ENCODE measurements at places on chromosomes 2 and 18. TPM values are rescaled to one million over a fixed set of nuclear protein-coding genes. Genes with fewer than 3 reads are reported as not detected.

DNA sequence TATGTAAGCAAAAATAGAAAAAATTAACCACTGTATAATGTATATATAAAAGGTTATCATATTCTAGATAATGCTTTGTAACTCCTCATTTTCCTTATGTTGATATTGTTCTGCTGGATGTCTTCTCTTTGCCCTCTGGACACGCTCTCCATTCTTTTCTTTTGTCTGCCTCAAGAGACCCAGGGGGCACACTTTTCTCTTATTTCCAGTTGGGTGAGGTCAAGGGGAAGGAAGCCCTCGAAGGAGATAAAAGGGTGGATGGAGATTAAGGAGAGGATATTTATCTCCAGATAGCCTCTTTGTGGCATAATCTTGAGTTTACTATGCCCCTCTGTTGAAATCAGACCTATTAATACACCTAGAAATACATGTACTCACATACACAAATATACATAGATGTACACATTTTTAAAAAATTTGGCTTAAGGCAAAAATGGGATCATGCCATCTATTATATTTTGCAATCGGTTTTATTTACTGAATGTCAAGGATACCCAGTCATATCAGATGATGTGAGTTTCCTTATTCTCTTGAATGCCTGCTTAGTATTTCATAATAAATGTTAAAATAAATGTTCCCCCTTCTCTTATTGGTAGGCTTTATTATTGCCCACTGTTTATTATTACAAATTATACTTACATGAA is 65.3 kb downstream of the LCLAT1 start:
- DNase-seq = no peak

DNA sequence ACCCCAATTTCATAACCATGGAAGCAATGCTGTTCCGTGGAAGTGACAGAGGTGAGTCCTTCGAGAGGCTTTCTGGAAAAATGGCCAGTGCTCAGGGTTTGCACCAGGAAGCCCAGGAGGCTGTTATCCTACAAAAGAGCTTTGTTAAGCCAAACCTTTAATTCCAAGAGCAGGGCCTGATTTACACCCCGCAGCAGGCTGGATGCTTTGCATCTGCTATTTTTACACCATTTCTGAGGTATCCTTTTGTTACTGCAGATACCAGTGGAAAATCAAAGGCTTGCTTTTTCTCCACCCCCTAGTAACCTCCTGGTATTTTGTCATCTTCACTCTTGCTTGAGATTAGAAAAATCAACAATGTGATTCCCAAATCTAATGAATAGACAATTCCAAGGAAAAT is 380.6 kb downstream of the SOX11 start:
- DNase-seq = no peak

- DNase-seq = no peak
Measured at GRCh38 chr2:78020491-78020890, 498.3 kb upstream of the LRRTM4 start.

DNA sequence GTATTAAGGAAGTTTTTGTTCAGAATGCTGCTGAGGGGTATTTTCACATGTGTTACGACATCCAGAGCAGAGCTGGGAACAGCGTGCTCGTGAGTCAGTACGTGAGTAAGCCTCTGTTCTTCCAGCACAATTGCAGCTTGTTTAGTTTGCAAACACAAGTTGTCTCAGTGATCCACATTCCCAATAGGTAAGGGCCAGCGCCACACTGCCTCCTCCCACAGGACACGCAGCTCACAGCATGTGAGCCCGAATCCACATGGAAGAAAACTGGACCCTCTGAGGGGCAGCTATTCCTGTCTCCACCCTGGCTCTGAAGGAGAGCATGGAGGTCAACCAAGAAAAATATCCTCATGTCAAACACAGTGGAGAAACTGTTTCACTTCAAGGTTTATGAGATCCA is 173.9 kb upstream of the PID1 start:
- DNase-seq = peak; percentile 94

DNA sequence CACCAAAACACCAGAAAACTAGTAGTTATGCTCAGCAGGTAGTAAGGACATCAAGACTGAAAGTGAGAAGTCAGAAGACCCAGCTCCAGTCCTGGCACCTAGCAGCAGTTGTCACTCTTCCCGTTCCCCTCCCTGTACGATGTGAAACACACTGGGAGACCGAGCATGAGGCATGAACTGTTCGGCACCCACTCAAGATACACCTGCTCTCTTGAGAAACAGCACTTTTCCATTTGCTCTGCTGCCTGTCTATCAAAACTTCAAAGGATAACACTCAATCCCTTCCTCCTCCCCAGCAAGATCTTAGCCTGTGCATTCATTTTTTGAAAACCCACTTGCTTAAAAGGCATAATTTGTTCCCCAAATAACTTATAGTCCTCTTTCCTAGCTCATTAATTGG is 123.9 kb downstream of the PLEKHM3 start:
- DNase-seq = no peak

The SERPINB3 gene
- total RNA-seq = not detected

The SAG gene
- total RNA-seq = not detected

DNA sequence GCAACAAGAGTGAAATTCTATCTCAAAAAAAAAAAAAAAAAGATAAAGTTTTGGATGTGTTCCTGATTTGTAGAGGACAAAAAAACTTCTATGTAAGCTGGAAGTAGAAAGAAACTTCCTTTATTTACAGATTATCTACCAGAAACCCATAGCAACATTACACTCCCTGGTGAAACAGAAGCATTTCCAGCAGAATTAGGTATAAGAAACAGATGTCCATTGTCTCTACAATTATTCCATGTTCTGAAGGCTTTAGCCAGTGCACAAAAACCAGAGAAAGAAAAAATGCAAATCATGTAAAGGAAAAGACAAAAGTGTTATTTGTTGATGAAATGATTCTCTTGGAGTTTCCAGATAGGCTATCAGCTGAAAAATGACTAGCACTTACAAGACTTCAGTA is 4.9 kb downstream of the TUBB6 start:
- no peak for DNase-seq

GRCh38 chr2:21676676-21677075 is 552.9 kb downstream of the TDRD15 start:
- DNase-seq = no peak

- DNase-seq = no peak
Measured at GRCh38 chr2:151243468-151243867, 18.2 kb downstream of the RBM43 start.

DNA sequence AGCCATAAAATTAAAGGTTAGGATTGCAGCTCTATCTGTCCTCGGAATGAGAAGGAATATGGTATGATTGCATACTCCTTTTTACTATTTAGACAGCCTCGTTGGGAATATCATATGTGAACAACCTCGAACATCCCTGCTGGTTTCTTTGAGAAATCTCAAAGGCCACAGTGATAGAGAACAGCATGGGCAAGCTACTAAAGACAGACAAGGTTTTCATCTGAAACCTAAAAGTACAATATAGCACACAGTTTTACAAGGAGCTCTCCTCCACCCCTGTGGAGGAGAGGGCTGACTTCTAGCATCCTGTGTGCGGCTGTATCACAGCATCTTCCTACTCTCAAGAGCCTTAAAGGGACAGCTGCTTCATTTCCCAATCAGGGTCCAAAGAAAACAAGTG is 104.3 kb downstream of the VWC2L start:
- no peak for DNase-seq

The CCBE1 gene
- total RNA-seq = 6.5 TPM
